Activated T-helper 2 cell treated with anti-CD3 and anti-CD28 coated beads, Interferon-gamma antibody, Interleukin-2, Interleukin-4, amounts not matched to agents 10 μg/mL and 5 μg/mL and 100 μg/mL, durations not matched to agents 14 hours and 24 hours and 36 hours (primary cell): ENCODE measurements at places on chromosomes 1 and 21. TPM values are rescaled to one million over a fixed set of nuclear protein-coding genes. Genes with fewer than 3 reads are reported as not detected.

GRCh38 chr1:83606416-83606955 lies 392.4 kb downstream of the TTLL7 start:
- DNase-seq, result no peak

GRCh38 chr1:102872097-102872496 lies 236.2 kb downstream of the COL11A1 start:
- no peak for DNase-seq

SHE gene
- 0.05 TPM in 1 of 2 replicates, not detected in the other for total RNA-seq

GRCh38 chr1:243977094-243977493 lies 74.0 kb upstream of the ZBTB18 start:
- no peak for DNase-seq

- DNase-seq, result no peak
Measured at GRCh38 chr1:92853299-92853698, 21.5 kb downstream of the RPL5 start.

DNA sequence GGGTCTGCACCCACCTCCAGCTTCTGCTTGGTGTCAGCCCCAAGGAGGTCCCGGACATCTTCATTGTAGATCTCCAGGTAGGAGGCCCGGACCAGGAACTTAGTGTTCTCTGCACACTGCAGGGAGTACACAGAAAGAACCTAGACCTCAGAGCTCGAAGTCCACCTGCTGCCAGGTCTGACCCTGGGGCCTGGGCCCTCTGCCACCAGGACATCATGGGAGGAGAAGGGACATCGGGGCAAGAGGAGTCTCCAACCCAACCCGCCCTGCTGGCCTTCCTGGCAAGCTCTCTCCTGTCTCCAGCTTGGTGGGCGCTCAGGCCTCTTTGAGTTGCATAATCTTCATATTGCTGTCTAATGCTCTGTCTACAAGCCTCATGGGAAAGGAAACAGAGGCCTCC lies 4.4 kb downstream of the KIF17 start:
- no peak for DNase-seq

TRIM63 gene
- total RNA-seq, result not detected in 2 replicates

CD5L gene
- not detected in 2 replicates for total RNA-seq

GRCh38 chr1:234628089-234628488 lies 18.1 kb upstream of the IRF2BP2 start:
- no peak for DNase-seq

- no peak for DNase-seq
Measured at GRCh38 chr1:93435443-93435842, 12.5 kb upstream of the FNBP1L start.

TDRD5 gene
- total RNA-seq, result not detected in 2 replicates

DNA sequence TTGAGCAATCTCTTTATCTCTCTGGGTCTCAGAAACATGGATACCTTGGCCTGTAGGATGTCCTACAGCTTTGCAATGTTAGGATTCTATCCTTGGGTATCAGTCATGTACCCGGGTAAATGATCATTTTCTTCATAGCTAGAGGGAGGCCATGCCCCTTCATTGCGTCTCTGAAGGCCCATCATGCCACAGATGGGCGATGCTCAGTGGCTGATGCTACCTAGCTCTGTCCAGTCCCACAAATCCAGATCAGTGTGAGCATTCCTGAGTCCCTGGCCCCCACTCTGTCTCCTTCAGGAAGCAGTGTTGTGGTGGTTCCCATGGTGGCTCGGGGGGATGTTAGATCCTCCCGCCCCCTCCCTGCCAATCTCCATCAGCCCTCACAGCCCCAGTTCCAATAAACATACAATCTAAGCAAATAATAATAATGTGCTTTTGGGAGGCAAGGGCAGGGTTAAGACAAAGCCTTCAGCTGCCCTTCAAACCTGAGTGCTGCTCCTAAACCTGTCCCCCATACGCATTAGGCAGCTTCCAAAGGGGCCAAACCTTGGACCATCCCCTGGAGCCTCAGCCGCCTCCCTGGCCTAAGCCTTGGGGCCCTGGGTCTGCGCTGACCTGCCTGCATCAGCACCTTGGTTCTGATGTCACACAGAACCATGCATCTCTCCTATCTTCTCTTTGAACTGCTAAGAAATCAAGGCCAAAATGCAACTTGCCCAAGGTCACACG lies 681 bp upstream of the GPR61 start:
- no peak for DNase-seq

- peak; percentile 65 for DNase-seq
Measured at GRCh38 chr1:205658943-205659581, 21.2 kb downstream of the SLC45A3 start.

LEMD1 gene
- total RNA-seq, result 0.48 TPM in 1 of 2 replicates, not detected in the other

HSPB7 gene
- not detected in 2 replicates for total RNA-seq

DNA sequence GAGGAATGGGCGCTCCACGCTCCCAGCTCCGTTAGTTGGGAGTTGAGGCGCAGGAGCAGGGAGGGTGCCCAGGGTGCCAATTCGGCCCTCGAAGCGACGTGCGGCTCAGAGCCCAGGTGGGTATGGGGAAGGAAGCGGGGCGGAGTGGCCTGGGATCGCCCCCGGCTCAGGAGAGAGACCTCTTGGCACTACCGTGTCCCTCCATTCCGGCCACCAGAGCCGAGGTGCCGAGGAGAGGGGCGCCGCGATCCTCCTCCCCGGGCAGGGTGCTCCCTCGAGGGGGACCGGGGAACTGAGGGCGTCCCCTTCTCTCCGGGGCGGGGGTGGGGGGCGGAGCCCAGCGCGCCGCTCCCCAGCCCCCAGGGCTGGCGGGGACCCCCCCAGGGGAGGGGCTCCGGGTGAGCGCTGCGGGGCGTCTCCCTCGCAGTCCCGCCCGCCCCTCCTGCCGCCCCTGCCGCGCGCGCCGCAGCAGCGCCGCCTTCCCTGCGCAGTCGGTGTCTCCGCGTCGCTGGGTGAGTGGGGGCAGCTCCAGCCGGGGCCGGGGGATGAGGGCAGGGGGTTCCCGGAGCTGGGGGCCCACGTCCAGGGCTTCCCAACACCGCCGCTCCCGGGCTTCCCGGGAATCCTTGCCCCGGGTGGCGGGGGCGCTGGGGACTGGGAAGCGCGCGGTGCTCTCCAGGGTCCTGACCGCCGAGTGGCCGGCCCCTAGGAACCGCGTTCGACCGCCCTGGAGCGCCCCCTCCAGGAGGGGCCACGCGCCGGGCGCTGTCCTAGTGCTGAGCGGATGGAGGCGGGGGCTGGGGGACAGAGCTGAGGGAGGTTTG lies at the start of gene HPCA:
Gene HPCA, plus strand, starts transcription at position 488 of the 824 bp plus-strand sequence. CDS start 2,408 bp downstream, outside the sequence.
- DNase-seq, result peak; percentile 51

- DNase-seq, result no peak
Measured at GRCh38 chr1:89607586-89608318, 25.2 kb upstream of the LRRC8C start.

PLCH2 gene
- total RNA-seq, result 2.6 and 2.8 TPM in 2 replicates

DNA sequence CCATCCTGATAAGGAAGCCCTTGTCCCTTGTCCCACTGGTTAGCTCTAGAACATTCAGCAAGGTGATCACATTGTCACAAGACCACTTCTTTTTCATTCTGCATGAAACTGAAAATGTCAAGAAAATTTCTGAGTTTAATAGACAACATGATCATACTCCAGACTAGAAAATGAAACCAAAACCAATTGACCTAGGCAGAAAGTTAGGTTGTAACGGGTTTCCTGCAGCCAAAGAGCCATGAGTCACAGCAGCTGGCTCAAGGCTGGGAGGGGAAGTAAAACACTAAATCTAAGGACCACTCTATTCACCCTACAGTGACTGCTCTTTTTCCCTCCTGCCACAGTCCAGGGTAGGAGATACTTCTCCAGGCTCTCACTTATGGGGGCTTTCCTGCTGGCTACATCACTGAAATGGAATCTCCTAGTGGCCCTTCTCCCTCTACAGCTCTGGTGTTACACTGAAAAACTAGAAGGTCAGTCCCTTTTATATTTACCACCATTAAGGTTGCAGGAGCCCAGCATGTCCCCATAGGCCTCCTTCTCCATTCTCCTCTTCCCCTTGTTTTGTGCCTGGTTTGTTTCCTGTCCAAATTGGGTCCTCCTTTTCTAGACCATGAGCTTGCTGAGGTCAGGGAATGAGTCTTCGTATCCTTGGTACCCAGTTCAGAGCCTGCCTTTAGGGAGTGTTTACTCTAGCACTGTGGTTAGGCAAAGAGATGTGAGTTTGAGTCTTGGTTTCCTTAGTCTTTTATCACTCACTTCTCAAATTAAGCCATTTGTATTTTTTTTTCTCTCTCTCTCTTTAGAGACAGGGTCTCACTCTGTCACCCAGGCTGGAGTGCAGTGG lies 236.5 kb upstream of the JUN start:
- DNase-seq, result peak; percentile 44

TRIM46 gene
- total RNA-seq, result 10.7 and 11.5 TPM in 2 replicates

- no peak for DNase-seq
Measured at GRCh38 chr1:191022856-191023255, 545.2 kb upstream of the BRINP3 start.

DNA sequence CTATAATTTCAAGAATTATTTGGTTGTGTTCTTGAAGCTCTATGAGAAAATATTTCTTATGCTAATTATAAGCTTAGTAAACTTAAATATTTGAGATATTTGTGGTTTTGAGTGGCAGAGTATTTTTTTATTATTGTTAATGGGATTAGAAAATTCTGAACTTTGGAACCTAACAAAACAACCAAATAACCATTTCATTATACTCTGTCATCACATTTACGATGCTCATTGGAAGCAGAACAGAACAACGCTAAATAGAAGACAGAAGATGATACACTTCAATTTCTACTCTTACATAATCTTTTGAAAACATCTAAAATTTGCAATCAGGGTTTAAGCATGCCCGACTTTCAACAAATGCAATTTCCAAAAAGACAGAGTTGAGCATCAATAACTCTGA lies 270.2 kb downstream of the PTPRC start:
- no peak for DNase-seq

DNA sequence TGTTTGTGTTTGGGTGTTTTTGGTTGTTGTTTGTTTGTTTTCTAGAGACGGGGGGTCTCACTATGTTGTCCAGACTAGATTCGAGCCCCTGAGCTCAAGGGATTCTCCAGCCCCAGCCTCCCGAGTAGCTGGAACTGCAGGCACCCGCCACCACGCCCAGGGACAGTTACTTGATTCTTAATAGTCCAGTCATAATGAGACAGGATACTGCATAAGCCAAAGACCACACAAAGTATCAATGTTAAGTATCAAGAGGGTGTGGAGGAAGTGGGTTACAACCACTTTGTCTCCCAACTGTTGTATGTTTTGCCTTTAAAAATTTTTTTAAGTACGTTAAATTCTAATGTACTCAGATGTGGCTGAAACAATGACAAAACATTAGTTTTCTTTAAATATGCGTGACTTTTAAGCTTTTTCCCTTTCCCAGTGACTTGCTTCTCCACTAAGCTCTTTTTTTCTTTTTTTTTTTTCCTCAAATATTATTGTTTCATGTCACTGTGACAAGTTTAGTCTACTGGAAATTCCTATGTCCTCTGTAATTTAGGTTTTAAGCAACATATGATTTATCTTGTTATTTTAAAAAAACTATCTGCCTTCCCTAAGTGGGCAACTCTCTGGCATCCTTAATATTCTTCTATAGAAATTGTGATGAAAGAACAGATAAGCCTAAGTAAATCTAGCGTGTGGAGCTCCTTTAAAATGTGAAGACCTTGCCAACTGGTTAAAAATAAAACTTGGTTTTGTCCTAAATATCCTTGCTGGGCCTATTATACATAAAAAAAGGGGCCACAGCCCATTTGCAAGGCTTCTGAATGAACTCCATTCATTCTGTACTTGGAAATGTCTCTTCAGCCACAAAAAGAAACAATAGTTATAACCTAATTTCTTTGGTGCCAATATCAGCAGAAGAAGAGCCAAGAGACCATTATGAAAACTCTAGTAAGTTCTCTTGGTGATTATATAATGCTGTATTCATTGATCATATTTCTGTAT lies 56.2 kb upstream of the DPH5 start:
- DNase-seq, result peak; percentile 64

DNA sequence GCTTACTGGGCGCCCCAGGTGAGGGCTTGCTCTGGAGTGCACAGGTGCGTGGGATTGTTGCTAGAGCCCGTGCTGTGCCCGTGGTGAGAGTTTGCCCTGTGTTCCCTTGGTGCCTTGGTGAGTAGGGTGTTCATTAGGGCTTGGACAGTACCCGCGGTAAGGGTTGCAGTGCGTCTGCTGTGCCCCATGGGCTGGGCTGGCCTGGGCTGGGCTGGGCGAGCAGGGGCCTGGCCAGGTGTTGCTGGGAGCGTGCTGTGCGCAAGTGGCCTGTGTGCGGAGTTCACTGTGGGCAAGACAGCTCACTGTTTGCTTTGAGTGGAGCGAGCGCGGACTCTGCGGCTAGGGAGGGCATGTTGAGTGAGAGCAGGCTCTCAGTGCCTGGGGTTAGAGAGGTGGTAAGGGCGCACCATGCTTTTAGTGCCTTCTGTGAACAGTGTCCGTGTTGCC lies 725 bp downstream of the CR1L start:
- DNase-seq, result no peak

- no peak for DNase-seq
Measured at GRCh38 chr1:34980715-34981114, 4.4 kb downstream of the TMEM35B start.

GRCh38 chr1:235404190-235404589 lies 37.0 kb downstream of the TBCE start:
- no peak for DNase-seq

APCS gene
- total RNA-seq, result not detected in 2 replicates

- DNase-seq, result no peak
Measured at GRCh38 chr1:54569339-54569738, 21.3 kb downstream of the ACOT11 start.

ATP1A4 gene
- total RNA-seq, result 0.41 and 0.55 TPM in 2 replicates

MTX1 gene
- total RNA-seq, result 58.6 and 64.0 TPM in 2 replicates

TMCO4 gene
- 12.9 and 16.1 TPM in 2 replicates for total RNA-seq
